ENCODE measurements at places on chromosomes 2 and 18. TPM values are rescaled to one million over a fixed set of nuclear protein-coding genes. Genes with fewer than 3 reads are reported as not detected.

The DNAH6 gene
- 0.26 TPM for total RNA-seq

The COLEC12 gene
- total RNA-seq = 0.03 TPM

The SLC23A3 gene
- total RNA-seq = 3.3 TPM

The PLCL1 gene
- total RNA-seq = not detected

DNA sequence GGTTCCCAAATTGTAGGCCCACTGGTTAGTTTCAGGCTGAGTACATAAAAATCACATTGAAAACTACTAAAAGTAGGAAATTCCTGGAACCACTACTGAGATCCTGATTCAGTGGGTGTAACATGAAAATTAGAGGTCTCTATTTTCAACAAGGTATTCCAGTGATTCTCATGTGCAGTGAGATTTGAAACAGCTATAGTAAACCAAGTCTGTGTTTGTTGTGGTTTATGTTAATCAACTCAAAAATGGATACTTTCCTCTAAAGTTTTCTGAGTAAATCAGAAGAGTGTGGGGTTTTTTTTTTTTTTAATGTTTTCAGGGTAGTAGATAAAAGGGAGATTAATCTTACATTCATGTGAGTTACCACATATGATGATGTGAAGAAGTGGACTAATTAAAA is 42.4 kb upstream of the LIMS1 start:
- no peak for DNase-seq

DNA sequence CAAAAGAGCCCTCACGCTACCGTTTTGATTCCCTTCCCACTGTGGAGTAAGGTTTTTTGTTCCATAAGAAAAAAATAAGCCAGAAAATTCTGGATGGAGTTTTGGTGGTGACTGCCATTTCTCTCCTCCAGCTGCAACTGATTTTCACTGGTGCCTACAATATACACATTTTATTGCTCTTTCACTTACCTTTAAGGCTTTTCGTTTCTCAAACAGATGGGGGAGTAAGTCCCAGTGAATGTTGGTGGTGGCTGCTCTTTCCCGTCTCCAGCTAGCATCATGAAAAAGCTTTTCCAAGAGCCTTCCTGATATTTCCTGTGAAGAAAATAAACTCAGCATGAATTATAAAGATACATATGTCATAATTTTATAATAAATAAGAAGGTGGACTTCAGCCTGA is 932.5 kb upstream of the PIK3C3 start:
- no peak for DNase-seq

- DNase-seq = no peak
Observed at GRCh38 chr2:158658396-158658795, 136.7 kb upstream of the DAPL1 start.

DNA sequence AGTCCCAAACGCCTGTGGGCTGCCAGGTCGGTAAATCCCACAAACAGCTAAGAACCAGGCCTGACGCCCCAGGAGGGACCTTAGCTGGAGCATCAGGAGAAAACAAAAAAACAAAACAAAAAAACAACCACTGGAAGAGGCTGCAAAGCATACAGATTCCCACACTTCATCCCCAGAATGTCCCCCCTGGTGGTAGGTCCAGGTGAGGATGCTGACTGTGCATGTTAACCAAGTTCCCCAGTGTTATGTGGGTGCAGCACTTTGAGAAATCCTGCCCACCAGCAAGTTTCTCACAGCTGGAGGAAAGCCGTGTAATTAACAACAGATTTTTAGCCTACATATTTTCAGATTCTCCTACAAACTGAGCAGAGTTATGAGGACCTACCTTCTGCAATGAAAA is 15.1 kb downstream of the ST3GAL5 start:
- no peak for DNase-seq

DNA sequence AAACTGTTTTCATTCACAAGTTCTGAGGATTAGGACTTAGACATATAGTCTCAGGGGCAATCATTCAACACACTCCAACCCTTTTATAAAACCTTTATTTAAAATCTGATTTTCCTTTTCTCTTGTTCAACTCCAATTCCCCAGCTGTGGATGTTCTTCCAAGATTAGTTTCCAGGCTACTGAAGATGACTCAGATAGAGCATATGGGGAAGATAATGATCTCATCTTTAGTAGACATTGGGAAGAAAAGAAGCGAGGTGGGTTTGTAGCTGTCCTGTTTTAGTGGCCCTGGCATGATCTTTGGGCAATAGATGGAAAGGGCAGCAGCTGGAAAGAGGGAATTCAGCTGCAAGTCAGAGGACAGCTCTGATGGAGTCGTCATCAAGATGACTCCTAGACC is 247.7 kb upstream of the CCDC68 start:
- DNase-seq = no peak

DNA sequence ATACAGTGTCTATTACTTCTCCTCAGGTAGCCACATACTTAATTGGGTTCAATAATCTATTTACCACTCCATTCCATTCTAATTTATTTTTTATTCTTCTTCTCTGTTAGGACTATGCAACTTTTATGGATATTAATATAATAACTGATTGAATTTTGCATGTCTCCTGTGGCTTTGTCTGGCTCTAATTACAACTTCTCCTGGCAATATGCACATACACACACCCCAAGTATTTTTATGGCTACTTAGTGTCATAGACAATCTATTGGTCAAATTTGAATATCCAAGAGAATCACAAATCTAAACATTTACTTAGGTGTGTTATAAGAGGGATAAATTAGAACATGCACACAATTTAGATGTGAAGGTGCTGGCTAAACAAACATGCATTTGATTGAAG is 73.1 kb downstream of the BOD1L2 start:
- DNase-seq = no peak

DNA sequence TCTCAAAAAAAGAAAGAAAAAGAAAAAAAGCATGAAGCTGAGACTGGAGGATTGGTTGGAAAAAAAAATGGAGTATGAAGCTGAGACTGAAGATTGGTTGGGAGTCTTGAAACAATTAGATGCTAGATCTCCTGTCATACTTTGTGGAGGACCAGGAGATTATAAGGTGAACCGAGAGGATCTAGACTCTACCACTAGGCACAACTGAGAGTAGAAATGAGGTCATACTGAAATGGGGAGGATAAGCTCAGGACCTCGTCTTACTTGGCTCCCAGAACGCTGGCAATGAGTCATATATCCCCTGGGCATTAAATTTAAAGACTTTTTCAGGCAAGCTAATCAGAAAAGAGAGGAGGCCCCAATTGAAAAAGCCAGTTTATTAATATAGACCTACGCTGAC is 3.3 kb upstream of the ORC2 start:
- DNase-seq = no peak

DNA sequence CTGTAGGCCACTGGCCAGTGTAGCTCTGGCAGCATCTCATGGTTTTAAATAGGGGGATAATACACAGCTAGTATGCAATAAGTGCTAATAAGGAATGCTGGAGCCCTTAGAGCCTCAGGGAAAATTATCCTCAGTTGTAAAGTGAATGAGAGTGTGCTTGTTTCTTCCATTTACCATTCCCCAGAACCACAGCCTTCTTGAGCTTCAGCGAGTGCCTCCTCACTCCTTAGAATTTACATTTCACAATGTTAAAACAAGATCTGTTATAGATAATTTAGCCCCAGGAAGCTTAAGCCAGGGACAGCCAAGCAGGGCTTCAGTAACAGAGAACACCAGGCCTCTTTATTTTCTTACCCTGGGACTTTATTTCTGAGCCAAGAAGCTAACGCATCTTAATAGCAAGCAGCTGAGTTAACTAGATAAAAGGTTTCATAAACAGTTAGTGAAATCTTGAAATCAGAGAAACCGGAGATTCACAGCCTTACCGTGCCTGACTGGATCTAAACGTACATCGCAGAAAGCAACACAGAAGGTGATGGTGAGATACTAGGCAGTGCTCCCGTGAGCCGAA is 535.2 kb downstream of the TDRD15 start:
- no peak for DNase-seq

DNA sequence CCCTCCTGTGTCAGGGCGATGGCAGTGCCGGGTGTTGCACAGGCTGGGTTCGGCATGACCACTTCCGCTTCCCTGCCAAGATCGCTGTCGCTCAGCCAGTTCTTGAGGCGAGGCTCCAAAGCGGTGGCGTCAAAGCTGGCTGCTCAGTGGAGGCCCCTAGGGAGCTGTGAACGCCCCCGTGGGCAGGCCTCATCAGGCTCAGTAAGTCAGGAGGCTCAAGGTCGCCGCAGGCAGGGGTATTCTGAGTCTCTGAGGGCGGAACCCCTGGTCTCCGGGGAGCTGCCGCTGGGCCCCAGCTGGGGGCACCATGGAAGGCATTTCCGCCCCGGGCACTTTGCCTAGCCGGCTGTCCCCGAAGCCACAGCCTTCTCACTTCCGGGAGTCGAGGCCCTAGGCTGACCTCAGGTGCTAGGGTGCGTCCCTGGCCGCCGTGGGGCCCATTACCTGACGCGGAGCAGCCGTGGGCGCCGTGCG is 210.4 kb downstream of the SOCS6 start:
- DNase-seq = no peak

DNA sequence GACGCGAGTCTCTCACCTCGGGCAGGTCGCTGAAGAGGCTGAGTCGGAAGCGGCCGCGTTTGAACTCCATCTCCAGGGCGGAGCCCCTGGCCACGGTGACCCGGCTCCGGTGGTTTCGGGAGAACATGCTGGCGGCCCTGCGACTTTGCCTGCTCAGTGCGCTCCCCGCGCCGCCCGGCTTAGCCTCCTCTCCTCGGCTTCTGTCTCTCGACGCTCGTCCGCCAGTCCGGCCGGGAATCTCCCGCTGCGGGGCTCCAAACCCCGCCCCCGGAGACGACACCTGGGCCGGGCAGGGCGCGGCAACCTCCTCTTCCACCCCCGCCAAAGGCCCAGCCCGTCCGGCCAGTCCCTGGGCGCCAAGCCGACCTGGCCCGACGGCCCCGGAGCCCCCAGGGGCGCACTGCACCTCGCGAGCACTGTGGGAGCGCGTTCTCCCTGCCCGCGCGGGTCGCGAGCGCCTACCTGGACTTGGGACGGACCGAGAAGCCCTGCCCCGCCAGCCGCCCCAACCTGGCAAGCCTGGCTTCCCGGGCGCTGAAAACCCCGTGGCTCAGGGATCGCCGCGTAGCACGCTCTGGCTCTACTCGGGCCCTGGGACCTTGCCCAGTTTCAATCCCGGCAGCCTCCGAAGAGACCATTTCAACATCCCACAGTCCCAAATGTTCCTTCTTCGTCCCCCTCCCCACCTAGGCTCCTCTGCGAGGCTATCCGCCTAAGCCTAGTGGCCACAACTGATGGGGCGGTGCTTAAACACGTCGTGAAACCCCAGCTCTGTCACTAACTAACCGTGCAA is at the start of gene RTKN:
Gene RTKN (minus strand): TSS at position 248 of the 793 bp plus-strand sequence. CDS start 121 bp downstream, at position 127.
- no peak for DNase-seq
